ENCODE measurements at places on chromosomes 2 and 18.

DNA sequence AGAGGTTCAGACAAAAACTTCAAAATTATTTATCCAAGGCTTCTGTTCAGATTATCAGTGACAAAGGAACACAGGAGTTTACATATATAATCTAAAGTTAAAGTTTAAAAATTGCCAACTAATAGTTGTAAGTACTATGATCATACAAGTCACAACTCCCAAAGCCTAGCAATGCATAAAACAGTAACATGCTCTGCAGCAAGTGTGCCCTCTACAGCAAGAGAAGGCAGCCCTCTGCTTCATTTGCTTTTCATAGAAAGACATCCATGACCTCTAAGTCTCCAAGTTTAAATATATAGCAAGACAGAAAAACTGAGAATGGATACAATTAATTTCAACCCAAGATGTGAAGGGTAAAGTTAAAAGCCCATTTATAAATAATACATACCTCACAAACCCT, 13.3 kb downstream of the RAB1A start:
- DNase-seq = no peak

- no peak for DNase-seq
Measured at GRCh38 chr2:69677914-69678313, 34.4 kb upstream of the AAK1 start.

- no peak for DNase-seq
Measured at GRCh38 chr2:17353263-17353662, 165.0 kb downstream of the RAD51AP2 start.

DNA sequence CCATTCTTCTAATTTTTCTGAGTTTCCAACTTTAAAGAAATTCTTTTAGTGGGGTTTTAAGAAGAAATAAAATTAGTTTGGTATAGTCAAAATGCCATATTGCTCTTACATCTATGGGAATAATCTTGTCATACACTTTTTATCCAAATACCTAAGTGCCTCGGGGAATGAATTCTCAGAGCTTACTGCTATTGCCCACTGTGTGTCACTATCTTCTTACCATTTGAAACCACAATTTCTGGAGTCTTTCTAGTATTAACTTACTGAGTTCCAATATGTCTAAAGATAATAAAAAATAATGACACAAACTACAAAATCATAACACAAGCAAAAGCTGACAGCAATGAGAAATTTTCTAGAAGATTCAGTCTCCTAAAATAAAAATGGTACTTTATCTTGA, 23.7 kb upstream of the DNAH6 start:
- no peak for DNase-seq

- DNase-seq = no peak
Measured at GRCh38 chr2:233228376-233228775, 23.1 kb upstream of the ATG16L1 start.

- no peak for DNase-seq
Measured at GRCh38 chr2:46722142-46722541, 193.5 kb downstream of the MCFD2 start.

DNA sequence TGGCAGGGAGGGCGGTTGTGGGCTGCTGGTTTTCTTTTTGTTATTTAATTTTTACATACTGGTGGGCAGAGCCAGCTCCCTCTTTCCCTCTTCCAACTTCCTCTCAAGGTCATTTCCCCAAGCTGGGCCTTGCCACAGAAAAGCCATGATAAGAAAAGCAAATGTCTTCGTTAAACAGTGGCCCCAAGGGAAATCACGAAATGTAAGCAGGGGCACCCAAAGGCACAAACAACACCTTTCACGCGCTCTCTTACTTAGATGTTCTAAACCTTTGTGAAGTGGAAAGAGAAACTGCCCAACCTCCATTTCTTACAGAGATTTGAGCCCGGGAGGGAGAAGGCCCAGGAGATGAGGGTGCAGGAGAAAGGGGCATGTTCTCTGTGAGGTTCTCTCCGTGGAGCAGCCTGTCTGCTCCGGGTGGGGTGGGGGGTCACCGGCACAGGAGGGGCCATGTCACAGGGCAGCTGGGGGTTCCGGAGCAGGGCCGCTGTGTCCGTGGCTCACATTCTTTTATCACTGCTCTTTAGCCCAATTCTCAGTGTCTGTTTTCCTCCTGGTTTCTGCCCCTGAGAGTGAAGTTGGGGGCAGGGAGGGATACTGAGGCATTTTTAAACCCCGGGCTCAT, 190.7 kb upstream of the GATA6 start:
- DNase-seq = no peak

- no peak for DNase-seq
Measured at GRCh38 chr2:25220313-25220712, 51.9 kb upstream of the POMC start.

DNA sequence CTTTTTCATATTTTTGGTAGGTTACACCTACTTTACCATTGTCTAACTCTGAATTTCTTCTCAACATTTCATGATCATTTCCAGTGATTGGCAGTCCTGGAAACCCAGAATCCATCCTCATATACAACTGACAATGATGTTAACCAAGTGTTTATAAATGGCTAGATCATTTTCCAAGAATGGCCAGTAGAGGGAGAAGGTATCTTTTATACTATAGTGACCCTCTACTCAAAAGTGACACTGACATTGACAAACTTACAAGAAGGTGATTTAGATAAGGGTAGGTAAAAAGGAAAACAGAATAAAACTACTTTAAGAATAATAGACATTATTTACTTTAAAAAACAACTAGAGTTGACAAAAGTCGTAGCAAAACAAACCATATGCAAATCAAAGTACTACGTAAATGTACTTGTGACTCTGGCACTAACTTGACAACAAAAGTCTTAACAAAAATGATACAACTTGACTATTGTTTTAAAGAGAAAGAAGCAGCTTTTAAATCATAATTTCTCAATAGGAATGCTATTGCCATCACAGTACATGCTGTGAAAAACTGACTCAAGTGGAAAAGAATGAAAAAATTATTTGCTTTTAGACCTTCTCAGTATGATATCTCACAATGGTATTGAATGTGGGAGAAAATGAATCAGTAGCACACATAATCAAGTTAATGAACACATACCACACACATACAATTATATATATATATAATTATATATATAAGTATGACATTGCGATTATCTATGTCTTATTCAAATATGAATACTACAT, 76.6 kb upstream of the GRB14 start:
- DNase-seq = no peak

DNA sequence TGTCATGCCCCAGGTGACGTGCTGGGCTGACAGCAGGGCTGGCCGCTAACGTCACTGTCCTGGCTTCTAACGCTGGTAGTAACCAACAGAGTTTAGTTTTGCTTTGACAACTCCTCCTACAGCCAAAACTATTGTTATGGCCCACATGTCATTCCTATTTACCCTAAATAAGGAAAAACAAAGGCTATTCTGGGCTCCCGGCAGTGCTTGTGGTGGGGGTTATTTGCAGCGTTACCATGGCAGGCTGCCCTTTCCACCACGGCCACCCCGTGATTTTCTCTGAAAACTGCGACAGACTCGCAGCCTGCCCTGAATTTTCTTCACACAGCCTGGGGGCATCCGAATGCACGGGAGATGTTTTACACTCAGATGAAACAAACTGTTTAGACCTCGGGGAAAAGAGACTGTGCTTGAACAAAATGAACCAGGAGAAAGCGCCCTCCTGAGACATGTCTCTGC, 115.2 kb downstream of the FAM210A start:
- DNase-seq = peak; percentile 63

DNA sequence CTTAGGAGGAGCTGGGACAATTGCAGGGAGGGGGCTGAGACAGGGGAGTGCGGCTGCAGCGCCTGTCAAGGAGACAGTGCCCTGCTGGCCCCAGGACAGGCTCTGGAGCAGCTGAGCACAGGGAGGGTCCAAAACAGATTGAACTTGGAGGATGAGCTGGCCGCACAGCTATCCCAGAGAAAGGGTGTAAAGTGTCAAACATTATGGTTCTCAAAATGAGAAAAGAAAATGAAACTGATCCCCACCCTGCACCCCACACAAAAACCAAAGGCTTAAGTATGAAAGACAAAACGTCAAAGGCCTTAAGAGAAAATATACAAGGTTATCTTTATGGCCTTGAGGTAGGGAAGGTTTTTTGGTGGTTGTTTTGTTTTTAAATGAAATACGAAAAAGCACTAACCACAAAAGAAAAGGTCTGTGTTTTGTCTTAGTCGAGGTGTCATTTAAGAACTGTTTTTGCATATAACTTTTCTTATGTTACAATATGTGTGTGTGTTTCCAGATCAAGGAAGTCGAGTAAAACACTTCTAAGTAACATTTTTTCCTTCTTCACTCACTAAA, 111.8 kb downstream of the HDAC4 start:
- DNase-seq = no peak

- DNase-seq = no peak
Measured at GRCh38 chr2:881204-881918, 69.3 kb upstream of the SNTG2 start.

DNA sequence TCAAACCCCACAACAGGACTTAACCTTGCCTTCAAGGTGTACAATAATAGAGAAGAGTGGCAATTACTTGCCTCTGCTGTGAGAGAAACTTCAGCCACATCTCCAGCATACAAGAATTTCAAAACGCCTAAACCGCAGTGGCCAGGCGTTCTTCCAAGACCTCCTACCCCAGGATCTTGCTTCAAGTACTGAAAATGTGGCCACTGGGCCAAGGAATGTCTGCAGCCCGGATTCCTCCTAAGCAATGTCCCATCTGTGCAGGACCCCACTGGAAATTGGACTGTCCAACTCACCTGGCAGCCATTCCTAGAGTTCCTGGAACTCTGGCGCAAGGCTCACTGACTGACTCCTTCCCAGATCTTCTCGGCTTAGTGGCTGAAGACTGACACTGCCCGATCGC, 2.8 kb upstream of the CYB5A start:
- no peak for DNase-seq

Measured in CD4-positive, alpha-beta T cell treated with Interleukin-4 for 1 hour (primary cell).